Metanephros (tissue), 2 donors: ENCODE measurements at places on chromosomes 3 and 15. TPM values are rescaled to one million over a fixed set of nuclear protein-coding genes. Genes with fewer than 3 reads are reported as not detected.

The HYAL3 gene
- 3.7 TPM for total RNA-seq

The SLC28A1 gene
- total RNA-seq: 6.6 TPM

The OR5K2 gene
- not detected for total RNA-seq

The CSPG4 gene
- 45.7 TPM for total RNA-seq

The CYP8B1 gene
- total RNA-seq: 0.35 TPM

The SENP8 gene
- total RNA-seq: 3.4 TPM

The VPS13C gene
- total RNA-seq: 87.5 TPM

The COLQ gene
- 10.6 TPM for total RNA-seq

The WDR72 gene
- total RNA-seq: 48.2 TPM
